Colonic mucosa (tissue), 4 donors: ENCODE measurements at places on chromosomes 12 and 14. TPM values are rescaled to one million over a fixed set of nuclear protein-coding genes. Genes with fewer than 3 reads are reported as not detected.

DNA sequence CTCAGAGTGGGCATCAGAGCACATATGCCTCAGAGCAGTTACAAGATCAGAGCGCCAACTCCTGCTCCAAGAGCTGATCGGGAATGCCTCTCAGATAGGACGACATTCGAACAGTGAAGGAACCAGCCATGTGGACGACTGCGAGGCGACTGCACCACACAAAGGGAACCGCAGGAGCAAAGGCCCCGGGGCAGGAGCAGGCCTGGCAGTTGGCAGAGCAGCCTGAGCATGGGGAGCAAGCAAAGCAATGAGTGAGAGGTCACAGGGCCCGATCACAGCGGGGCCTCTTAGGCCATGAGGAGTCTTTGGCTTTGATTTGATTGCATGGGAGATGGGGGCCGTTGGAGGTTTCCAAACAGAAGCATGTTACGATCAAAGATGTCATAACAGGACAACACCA lies 90.3 kb downstream of the LGMN start:
- DNase-seq, result no peak

- DNase-seq, result no peak
These were observed 8.7 kb downstream of the POLE2 start for GRCh38 chr14:49679271-49679670.

DNA sequence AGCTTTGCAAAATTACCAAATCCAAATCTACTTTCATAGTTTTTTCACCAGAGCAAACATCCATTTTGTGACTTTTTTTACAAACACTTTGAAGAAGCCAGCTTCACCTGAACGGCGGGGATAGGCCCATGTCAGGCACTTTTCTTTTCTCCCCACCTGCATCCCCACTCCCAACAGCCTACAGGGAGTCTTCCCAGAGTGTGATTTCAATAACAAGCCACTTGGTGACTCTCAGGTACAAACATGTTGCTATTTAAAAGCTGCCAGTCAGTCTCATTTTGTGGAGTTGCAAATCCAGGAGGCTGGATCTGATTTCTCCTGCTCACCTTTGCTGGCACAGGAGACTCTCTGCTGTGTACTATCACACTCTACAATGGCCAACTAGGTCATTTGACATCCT lies 285.5 kb downstream of the KCNH5 start:
- DNase-seq, result no peak

DNA sequence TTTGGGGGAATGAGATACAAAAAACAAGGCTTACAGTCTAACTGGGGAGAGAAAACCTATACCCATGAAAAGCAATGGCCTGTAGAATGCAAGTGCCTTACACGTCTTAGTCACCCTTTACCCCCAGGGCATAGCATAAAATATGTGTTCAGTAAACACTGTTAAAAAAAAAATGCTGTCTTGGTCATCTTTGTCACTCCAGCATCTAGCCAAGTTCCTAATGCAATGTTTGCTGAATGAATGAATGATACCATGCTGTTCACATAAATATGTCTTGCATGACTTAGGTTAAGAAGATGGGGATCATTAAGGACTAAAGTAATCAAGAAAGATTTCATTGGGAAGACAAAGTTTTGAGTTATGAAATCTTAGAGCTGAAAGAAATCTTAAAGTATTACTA lies 38.5 kb downstream of the PPP2R5E start:
- DNase-seq, result no peak

GRCh38 chr12:75120311-75120711 lies 89.3 kb downstream of the KCNC2 start:
- DNase-seq, result no peak

DNA sequence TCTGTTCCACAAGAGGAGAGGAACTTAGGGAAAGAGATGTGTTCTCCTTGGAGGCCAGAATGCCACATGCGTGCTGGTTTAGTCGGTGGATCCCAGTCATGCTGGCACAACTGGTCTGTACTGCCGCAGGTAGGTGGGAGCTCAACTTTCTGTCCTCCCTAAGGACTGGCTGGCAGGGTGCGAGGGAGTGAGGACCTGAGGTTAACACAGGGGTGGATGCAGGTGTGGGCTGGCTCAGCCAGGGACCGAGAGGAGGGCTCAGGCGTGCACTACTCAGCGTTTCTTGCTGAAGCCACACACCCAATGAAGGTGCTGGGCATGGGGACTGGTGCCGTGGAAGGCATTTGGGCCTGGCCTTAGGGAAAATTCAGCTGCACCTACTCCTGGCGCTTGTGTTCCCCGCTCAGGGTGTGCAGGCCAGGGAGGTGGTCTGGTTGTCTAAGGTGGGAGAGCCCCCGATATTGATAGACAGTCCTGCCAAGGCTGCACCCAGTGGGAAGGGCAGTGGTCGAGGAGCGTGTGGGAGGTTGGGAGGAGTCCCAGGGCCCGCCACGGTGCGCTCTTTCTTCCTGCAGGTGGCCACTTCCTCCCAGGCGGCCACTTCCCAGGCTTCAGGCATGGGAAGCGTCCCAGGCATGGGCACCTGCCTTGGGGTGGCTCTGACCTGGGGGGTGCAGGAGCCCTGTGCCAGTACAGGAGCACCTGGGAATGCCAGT lies 138.4 kb downstream of the ADGRD1 start:
- DNase-seq, result no peak

GRCh38 chr12:3598896-3599860 lies 108.2 kb downstream of the PRMT8 start:
- no peak for DNase-seq

GRCh38 chr12:122381021-122381420 lies 41.4 kb downstream of the CLIP1 start:
- no peak for DNase-seq

The CLEC4D gene
- not detected for total RNA-seq

The NKX2-1 gene
- total RNA-seq, result 0.32 TPM
